Globus pallidus (tissue), 1 donor: ENCODE measurements at places on chromosomes 4 and X.
A peak's percentile ranks its signal among the peaks of the same experiment; 100 is the strongest.

GRCh38 chr4:55312489-55313101 is 33.4 kb upstream of the SRD5A3 start:
- DNase-seq: peak; percentile 79

- no peak for DNase-seq
Observed at GRCh38 chrX:128165884-128166408, 113.7 kb upstream of the ACTRT1 start.

GRCh38 chr4:105257817-105258495 is 111.3 kb downstream of the TET2 start:
- no peak for DNase-seq

- no peak for DNase-seq
Observed at GRCh38 chrX:52424656-52425055, 55.8 kb downstream of the XAGE2 start.

- DNase-seq: no peak
Observed at GRCh38 chrX:8484360-8484949, 19.8 kb downstream of the VCX3B start.

DNA sequence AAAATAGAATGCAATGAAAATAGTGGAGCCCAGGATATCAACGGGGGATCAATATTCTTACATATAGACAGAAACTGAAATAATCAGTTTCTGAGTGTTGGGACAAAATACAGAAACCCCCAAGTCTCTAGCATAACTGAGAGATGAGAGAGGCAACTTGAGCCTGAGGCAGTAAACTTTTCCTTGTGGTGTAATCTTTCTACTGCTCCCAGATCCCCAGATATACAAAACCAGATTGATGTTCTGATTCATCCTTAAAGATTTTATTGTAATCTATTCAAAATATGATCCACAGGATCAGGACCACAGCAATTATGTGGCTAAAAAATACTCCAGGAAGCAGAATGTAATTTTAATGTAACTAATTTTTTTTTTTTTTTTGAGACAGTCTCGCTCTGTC is 2282.6 kb downstream of the ARAP2 start:
- DNase-seq: no peak

- no peak for DNase-seq
Observed at GRCh38 chr4:73732759-73733431, 7.5 kb upstream of the CXCL8 start.
